Sciatic nerve (tissue), 2 donors: ENCODE measurements at places on chromosomes 12 and 14. TPM values are rescaled to one million over a fixed set of nuclear protein-coding genes. Genes with fewer than 3 reads are reported as not detected.

DNA sequence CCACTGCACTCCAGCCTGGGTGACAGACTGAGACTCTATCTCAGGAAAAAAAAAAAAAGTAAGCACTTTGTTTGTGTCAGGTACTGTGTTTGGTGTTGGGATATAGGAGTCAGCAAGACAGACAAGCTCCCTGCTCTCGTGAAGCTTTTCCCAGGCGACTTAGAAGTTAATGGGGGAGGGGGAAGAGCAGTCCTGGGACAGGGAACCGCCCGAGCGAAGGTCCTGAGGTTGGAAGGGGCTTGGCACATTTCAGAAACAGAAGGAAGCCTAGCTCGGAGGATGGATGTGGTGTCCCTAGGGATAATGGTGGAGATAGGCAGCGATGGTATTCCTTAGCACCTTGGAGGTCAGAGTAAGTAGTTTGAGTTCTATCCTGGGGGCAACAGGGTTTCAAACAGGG, 8.5 kb upstream of the COX6A1 start:
- no peak for DNase-seq

CCDC60 gene
- total RNA-seq, result not detected

ALDH1L2 gene
- 11.3 TPM for total RNA-seq

DNA sequence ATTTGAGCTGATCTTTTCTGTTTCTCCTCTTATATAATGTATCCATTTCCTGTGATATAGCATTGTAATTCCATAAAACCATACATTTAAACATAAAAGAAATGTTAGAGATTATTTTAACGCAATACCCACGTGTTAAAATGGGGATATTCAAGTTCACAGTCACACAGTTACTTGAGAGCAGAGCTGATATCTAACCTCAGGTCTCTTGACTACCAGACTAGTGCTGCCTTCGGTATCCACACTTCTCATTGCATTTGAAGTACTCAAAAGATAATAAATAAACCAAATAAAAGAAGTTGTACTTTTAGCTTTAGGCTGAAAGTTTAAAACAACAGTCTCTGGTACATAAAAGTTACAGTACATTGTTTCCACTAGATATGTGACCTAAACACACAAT, 2.9 kb downstream of the CLECL1 start:
- DNase-seq, result no peak

MYF6 gene
- not detected for total RNA-seq

- DNase-seq, result no peak
Measured at GRCh38 chr14:75871181-75871880, 110.5 kb downstream of the TGFB3 start.

GPR137C gene
- total RNA-seq, result 1.1 TPM

BBOF1 gene
- 8.6 TPM for total RNA-seq
